CD8-positive, alpha-beta memory T cell (primary cell): ENCODE measurements at places on chromosomes 11 and 22. TPM values are rescaled to one million over a fixed set of nuclear protein-coding genes. Genes with fewer than 3 reads are reported as not detected.

GRCh38 chr11:122678406-122678805 is 22.9 kb downstream of the UBASH3B start:
- no peak for DNase-seq

Gene PI4KA
- total RNA-seq = 64.9 TPM

Gene PLEKHB1
- total RNA-seq = 10.3 TPM

DNA sequence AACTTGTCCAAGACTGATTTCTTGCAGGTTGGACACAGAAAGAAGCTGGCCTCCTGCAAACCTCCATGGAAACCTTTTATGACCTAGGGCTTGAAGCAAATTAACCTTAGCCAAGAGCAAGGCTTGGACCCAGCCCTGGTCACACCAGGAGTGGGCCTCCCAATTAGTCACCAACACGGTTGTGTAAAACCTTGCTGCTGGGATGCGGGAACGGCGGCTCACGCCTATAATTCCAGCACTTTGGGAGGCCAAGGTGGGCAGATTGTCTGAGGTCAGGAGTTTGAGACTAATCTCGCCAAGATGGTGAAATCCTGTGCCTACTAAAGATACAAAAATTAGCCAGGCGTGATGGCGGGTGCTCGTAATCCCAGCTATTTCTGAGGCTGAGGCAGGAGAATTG is 419.9 kb downstream of the AASDHPPT start:
- no peak for DNase-seq

DNA sequence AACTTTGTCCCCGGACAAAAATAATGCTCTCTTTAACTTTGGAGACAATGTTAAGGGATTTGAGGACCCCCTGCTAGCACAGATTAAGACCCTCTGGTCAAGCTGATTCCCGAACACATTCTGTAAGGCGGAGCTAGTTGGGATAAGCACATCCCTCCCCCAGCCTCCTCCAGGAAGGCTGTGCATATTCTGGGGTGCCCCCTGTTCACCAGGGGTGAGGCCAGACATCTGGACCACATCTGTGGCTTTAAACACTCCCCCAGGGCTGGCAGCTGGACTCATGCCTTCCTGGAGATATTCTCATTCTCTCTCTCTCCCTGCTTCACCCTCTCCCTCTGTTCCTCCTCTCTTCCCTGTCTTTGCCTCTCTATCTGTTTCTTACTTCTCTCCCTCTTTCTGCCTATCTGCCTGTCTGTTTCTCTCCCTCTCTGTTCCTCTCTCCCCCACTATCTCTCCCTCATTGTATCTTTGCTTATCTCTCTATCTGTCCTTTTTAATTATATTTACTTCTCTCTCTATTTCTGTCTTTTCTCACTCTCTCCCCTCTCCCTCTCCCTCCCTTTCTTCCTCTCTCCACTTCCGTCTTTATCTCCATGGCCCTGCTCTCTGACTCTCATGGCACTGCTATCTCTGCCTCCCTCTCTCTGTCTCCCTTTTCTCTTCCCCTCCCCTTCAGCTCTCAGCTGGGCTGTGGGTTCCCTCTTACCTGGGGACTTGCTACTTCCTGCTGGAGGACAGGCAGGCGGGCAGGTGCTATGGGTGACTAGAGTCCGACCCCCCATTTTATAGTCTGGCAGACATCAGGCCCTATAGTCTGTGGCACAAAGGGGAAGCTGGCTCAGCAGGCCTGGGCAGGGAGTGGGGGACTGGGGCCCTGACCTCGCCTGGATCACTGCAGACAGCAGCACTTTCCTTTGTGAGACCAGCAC is at the start of gene CRYBB1:
CRYBB1 (minus strand) TSS at position 757 of the 929 bp plus-strand sequence. CDS start 1,708 bp downstream, outside the sequence.
- DNase-seq = no peak

DNA sequence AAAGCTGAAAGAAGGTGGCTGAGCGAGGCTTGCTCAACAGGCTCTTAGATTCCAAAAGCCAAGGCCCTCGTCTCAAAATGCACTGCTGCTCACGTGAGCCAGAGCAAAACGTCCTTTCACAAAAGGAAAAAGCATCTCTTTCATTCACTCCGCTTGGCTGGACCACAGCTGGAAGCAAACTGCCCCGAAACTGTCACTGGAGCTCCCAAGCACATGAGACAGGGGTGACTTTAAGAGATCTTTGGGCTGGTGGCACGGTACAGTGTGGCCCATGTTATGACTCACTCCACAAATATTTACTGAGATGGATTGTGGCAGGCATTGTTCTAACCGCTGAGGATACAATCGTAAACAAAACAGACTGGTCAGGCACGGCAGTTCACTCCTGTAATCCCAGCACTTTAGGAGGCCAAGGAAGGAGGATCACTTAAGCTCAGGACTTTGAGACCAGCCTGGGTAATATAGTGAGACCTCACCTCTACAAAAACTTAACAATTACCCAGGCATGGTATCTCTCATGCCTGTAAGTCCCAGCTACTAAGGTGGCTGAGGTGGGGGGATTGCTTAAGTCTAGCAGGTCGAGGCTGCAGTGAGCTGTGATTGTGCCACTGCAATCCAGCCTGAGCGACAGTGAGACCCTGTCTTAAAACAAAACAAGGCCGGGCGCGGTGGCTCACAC is 3.6 kb downstream of the PLA2G6 start:
- DNase-seq = no peak

Gene C11orf86
- total RNA-seq = not detected

Gene MRPL40
- 48.6 TPM for total RNA-seq

DNA sequence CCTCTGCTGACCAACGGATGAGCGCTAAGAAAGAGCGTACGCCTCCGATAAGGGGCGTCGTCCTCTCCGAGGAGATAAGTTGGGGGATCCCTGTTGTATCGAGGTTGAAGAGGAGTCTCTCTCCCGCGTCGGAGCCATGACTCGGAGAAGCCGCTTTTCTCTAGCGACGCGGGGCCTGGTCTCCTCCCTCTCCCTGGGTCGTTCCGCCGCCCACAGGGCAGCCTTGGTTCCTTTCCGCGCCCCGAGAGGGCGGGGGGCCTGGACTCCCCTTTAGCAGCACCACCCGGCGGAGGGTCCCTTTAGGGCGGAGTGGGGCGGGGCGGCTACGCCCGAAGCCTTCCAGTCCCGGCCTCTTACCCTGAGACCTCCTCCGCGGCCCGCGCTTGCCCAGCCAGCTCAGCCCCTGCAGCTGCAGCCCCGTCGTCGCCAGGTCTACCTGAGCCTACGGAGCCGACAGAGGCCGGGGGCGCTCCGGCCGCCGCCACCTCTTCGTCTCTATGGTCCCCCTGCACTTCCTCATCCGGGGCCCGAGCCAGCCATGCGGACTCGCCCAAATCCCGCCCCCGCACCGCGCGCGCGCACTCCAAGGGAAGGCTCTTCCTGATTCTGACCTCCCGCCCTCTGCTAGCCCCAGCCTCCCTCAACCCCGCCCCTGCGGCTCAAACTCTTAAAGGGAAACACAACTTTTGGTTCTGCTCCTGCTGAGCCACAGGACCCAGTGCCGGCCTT is at the start of gene PRR14L:
PRR14L (minus strand) TSS at position 497 of the 729 bp plus-strand sequence. CDS start 11,272 bp downstream, outside the sequence.
- peak; percentile 97 for DNase-seq

Gene C22orf31
- total RNA-seq = not detected

Gene TMEM138
- 74.4 TPM for total RNA-seq

DNA sequence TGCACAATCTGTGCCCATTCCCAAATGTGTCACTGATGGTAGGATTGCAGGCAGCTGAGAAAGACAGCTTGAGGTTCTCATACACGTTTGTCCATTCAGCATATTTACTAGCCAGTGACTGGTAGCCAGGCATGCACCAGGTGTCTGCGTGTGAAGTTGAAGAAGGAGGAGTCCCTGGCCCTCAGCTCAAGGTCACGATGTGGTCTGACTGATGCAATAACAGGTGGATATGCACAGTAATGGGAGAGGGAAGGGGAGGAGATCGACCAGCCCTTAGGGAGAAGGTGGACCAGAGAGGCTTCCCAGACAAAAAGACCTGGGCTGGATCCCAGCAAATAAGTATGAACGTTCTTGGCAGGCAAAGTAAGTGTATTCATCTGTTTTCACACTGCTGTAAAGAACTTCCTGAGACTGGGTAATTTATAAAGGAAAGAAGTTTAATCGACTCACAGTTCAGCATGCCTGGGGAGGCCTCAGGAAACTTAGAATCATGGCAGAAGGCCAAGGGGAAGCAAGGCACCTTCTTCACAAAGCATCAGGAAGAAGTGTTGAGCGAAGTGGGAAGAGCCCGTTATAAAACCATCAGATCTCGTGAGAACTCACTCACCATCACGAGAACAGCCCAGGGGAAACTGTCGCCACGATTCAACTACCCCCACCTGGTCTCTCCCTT is 96.0 kb downstream of the MN1 start:
- DNase-seq = no peak

DNA sequence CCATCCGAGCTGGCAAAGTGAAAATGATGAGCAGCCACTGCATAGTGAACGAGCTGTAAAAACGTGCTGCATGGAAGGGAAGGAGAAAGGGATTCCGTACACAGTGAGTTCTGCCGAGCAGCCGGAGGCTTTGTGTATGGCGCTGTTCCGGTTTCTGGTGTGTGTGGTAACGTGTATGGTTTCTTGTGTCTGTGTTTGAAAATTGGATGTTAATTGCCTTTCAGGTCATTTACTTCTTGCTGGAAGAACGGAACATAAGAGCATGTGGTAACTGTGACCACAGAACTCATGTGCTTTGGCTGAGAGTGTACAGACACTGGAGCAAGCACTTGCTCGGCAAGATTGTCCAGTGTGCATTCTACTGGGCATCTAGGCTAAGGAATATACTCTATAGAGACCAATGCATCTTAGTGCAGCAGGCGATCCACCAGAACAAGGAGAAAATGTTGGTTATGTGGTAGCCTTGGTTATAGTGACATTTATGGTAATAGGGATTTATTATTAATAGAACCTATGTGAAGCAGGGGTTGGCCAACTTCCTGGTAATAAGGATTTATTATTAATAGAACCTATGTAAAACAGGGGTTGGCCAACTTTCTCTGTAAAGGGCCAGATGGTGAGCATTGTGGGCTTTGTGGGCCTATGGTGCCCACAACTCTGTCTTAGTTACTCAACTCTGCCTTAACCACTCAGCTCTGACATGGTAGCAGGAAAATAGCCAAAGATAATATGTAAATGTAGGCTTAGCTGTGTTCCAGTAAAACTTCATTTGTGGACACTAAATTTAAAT is 49.2 kb downstream of the GRAMD1B start:
- no peak for DNase-seq

DNA sequence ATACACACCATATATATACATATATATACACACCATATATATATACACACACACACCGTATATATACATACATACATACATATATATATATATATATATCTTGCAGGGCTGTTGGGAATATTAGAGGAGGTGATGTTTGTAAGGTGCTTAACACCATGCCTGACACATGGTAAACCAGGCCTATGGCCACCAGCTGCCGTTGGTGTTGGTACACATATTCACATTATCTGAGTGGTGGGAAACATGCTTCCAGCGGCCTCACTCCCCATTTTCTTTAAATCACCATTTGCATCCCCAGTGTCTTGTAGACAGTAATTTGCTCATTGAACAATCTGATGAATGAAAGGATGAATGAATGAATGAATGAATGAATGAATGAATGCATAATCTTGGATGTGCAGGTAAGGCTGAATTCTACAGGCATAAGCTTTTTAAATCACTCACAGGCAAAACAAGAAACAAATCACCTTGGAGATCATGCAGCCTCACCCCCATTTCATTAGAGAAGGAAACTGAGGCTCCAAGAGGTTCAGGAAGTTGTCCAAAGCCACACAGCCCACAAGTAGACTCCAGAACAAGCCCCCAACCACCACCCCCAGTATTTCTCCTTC is 527.8 kb downstream of the MIAT start:
- DNase-seq = no peak

Gene OR51B2
- not detected for total RNA-seq

DNA sequence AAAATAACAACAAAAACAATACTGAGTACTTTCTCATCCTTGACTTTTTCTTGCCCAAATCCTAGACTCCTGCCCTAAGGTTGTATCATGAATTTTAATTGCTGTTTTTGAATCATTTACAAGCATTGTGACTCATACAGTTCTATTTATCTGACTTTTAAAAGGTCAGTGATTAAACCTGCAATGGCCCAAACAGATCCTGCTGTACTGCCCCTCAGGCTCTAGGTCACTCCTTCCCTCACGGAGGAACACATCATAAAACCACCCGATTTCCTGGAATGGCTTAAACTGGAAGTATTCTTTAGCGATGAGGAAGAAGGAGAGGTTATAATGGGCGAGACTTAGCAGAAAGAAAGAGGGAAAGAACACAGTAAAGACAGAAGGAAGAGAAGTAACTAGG is 12.3 kb downstream of the ARFGAP3 start:
- no peak for DNase-seq
